NCI-H2107 (cell line): ENCODE measurements at places on chromosomes 2 and 18.

- DNase-seq: no peak
Measured at GRCh38 chr2:29307519-29307918, 192.3 kb downstream of the CLIP4 start.

DNA sequence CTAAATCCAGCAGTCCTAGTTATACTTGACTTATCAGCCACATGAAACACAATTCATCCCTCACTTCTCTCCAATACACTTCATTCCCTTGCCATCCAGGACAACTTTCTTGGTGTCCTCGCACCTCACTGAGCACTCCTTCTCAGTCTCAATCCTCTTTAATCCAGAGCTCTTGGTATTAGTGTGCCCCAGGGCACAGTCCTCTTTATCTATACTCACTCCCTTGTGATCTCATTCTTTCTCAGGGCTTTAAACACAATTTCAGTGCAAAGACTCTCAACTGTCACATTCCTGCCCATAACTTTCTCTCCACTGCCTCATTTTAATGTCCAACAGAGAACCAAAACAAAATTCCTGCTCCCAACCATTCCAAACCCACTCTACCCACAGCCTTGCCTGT is 60.8 kb upstream of the SPOPL start:
- no peak for DNase-seq

DNA sequence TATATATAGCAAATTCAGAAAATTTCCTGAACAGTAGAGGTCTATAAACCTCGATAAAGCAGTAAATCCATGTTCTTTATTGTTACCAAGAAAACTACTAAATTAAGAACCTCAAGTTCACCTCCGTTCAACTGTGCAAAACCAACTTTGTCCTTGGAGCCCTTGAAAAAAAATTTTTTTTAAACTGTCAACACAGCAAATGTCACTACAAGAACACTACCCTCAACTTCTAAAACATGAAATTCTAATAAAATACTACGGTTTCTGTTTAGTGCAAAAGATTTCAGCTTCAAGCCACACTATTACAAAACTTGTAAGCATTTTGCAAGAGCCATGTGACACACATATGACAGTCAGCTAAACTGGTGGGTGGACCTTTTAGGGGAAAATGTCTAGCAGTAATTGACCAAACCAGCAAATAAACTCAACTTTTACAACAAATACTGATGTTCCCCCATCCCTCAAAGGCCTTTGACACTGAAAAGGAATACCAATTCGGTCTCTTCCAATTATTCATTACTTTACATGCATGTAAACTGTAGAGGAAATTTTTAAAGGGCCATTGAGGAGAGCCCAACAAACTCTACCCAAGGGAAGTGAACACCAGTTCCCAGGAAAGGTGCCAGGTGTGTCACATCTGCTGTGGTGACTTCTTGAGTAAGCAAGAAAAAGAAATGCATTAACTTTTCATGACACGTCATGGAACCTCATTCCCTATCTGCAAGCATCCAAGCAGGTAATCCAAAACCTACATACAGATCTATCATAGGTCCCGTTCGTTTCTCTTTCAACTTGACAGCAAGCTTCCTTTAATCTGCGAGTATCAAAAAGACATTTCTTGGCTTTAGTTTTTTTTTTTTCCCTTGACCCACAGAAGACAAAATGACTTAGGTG is 1.4 kb downstream of the RAB1A start:
- no peak for DNase-seq

DNA sequence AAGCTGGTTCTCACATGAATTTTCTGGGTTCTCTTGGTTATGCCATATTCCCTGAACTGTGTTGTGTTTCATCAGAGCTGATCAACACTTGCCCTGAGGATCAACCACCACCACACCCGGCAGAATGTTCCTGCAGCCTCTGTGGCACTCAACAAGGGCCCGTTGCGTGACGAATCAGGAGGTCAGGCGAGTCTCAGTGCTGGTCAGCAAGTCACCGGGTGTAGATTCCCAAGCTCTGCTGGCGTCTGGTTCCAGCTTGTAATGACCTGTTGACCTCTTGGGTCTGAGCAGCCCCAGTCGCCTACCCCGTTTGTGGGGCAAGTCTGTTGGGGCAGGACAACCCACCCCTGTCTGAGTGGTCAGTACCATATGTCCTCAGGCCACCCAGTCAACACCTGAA is 46.0 kb downstream of the ADCY3 start:
- DNase-seq: no peak

GRCh38 chr18:8771930-8772329 is 66.6 kb downstream of the MTCL1 start:
- DNase-seq: no peak

GRCh38 chr2:69789175-69789721 is 40.2 kb upstream of the GMCL1 start:
- DNase-seq: no peak

DNA sequence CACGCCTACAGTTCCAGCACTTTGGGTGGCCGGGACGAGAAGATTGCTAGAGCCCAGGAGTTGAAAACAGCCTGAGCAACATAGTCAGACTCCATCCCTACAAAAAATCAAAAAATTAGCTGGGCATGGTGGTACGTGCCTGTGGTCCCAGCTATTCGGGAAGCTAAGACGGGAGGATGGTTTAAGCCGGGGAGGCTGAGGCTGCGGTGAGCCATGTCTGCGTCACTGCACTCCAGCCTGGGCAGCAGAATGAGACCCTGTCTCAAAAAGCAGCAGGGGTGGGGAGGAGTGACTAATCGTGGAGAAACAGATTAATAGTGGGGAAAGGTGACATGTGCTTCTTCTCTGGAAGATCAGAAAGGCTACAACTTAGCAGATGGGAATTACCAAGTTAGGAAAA is 58.1 kb upstream of the GPC1 start:
- DNase-seq: no peak

DNA sequence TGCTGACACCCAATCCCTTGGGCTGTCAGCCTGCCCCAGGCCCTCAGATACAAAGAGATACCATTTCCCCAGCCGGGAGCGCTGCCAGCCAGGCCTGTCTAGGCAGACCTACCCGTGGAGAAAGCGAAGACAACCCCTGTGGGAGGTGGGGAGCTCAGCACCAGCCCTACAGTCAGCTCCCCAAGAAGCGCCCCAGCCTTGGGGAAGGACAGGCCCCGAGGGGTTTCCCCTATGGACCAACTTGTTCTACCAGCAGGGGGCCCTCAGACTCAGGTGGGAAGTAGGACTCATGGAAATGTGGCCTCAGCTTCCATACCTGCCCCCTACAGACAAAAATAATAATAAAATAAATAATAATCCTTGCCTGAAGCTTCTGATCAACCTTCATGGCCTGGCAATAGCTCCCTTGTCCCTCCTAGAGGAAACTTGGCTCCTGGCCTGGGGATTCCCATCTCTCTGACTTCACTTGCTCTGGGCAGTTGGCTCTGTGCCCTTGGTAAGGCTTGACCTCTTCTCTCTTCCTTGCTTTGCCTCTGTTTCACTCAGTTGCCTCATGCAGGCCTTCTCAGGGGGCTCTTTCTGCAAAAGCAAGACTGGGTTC is 7.0 kb downstream of the SLC35F6 start:
- DNase-seq: no peak

- no peak for DNase-seq
Measured at GRCh38 chr18:62366992-62367391, 41.9 kb downstream of the TNFRSF11A start.

GRCh38 chr2:184558713-184559464 is 39.4 kb upstream of the ZNF804A start:
- DNase-seq: no peak

GRCh38 chr18:31146809-31147208 is 15.8 kb downstream of the DSC1 start:
- no peak for DNase-seq

- DNase-seq: no peak
Measured at GRCh38 chr2:118627156-118627555, 220.3 kb downstream of the EN1 start.

DNA sequence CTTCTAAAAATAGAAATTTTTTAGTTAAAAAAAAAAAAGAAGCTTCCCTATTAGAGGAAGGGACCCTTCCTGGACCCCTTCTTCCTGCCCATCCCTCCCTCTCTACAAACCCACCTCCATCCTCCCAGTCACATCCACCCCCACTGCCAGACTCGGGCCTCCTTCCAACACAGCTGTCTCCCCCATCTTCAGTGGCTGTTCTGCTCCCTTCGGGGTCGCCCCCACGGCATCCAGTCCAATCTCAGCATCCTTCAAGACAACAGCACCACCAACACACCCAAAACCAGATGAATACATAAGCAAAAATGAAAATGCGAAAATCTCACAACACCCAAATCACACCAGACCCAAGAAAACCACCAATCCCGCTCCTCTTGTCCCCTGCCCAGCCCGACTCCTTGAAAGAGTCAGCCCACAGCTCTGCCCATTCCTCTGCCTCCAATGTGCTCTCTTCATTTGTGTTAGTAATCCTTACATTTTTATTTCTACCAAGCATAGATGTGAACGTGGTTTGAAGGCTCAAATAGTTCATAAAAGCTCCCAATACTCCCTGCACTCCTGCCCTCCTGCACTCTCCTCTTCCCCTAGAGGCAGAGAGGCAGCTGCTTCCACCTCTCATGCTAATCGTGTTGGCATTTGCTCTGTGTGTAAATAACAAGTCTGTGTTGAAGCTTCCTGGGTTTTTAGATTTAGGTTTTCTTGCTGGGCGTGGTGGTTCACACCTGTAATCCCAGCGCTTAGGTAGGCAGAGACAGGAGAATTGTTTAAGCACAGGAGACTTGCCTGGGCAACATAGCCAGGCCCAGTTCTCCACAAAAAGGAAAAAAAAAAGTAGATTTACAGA is 37.0 kb downstream of the MAL start:
- peak; percentile 37 for DNase-seq

DNA sequence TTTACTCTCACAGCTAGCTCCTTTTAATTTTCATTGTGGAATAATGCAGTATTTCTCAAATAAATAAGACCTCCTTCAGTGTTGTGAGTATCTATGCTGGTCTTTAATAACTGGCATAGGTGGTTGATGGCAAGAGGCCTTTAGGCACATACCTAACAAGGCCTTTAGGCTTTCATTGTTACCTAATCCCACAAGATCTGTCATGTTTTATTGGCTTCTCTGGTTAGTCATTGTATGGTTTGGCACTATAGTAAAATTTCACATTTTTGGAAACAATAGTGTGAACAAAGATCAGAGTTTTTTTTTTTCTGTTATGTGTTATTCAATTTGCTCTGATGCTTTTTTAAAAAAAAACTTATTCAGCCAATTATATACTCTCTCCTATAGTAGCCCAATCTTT is 89.8 kb upstream of the NEUROD1 start:
- no peak for DNase-seq

- no peak for DNase-seq
Measured at GRCh38 chr2:184555352-184555751, 43.0 kb upstream of the ZNF804A start.

DNA sequence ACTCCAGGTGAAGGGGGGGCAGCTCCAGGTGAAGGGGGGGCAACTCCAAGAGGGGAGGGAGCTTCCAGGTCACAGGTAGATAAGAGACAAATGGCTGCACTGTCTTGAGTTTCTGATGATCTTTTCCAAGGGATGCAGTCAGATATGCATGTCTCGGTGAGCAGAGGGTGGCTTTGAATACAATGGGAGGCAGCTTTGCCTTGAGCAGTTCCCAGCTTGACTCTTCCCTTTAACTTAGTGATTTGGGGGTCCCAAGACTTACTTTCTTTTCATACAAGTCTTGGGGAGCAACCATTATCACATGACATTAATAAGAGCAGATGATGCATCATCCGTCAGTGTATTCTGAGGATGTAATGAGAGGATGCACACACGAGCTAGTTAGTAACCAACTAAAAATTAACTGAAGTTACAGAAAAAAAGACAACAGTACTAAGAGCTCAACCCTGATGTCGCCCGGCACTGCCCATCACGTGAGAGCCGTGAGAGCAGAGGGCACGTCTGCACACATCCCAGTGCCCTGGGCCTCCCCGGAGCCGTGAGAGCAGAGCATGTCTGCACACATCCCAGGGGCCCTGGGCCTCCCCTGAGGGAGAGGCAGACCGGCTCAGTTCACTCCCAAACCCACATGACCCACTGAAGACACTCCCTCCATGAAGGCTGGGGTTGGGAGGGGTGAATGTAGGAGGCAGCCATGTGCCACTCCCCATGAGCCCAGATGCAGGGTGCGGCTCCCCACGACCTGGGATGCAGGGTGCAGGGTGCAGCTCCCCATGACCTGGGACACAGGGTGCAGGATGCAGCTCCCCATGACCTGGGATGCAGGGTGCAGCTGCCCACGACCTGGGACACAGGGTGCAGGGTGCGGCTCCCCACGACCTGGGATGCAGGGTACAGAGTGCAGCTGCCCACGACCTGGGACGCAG is 39.4 kb downstream of the PXDN start:
- no peak for DNase-seq

DNA sequence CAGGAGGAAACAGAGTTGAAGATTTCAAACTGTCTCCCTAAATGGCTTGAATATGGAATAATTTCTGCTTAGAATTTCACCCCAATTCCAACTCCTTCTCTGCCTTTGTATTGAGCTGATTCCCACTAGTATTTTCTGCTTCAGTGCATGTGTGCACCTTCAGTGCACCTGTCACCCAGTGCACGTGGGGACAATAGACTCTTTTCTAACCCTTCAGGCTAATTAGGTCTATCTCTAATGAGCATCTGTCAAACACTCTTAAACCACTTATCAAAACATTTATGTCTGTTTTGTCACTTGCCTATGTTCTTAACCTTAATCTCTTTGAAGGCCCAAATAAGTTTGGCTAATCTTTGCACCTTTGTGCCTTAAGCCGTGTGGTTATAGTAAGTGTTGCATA is 232.0 kb upstream of the NETO1 start:
- peak; percentile 10 for DNase-seq

DNA sequence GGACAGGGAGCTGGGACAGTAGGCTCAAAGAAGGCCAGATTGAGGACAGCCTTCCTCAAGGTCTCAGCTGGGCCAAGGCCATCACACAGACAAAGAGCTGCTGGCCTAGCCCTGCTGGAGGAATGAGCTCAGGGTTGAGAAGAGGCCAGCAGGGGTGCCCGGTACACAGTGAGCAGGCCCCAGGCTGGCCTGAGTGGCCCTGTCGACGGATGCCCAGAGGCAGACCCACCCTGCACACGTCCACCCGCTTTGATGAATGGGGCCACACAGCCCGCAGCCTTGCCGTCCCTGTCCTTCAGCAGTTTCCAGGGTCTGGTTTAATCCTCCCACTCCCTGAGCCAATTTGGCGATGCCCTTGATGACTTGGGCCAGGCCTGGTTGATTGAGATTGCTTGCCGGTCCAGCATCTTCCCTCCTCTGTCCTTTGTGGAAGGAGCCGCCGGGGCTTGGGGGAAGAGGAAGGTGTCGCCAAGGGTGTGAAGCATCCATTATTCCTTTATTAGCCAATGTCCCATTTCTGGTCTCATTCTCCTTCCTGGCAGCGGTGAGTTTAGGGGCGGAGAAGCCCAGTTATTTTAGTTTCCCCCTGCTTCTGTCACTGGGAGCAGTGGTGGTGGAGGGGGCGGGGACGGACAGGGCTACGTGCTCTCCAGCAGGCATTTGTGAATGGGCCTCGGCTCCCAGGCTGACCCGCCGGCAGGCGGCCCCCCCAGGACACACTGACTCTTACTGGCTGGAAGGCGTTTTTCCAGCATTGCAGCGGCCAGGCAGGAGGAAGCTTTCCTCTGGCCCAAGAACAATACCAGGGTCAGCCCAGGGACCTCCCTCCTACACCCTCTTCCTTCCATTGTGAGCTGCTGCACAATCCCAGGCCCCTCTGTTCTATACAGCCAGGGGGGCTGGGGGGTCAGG is 141.8 kb downstream of the CTIF start:
- DNase-seq: no peak

GRCh38 chr18:61239051-61239450 is 94.2 kb upstream of the CDH20 start:
- no peak for DNase-seq
